WTC11 (cell line): ENCODE measurements at places on chromosomes 6 and 20.

- peak; percentile 33 for DNase-seq
These were observed 643 bp downstream of the CD24 start for GRCh38 chr6:106973836-106974335.

- no peak for DNase-seq
These were observed 121.7 kb downstream of the SYCP2 start for GRCh38 chr20:59811681-59812171.

- no peak for DNase-seq
These were observed 52.6 kb downstream of the TCP11 start for GRCh38 chr6:35088281-35089215.

- DNase-seq, result peak; percentile 50
These were observed 22.7 kb downstream of the SYNDIG1 start for GRCh38 chr20:24492031-24492607.

DNA sequence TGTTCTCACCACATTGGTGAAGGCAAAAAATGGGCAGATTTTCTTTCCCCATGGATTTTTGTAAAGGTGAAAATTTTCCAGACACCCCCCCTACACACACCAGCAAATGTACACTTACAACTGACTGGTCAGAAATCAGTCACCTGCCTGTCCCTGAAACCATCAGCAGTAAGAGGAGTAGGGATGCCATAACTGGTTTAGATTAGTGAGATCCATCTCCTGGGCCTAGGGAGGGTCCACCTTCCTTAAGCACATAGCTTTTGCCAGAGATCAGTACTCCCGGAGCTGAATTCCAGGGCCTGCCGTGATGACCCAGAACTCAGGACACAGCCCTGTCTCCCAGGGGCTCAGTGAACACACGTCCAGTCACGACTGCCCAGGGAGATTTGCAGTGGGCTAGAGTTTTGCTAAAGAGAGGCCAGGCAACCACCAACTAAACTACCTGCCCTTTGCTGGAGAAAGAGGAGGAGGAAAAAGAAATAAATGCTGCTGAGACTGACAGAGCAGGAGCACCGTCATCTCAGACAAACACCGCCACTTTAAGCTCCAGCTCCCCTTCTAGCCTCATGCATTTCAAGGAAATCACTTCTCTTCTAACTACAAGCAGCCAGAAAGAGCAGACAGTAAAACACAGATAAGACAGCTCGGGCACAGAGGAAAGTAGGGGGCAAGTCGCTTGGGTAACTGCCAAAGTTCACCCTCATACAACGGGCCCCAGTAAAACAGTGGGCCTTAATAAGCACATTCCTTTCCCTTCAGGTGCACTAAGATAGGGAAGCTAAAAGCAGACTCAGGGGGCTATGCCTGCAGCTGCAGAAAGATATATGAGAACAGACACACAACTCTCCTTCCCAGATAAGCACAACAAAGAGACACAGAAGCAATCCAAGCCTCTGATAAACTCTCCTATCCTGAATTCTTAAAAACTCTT lies 82.6 kb upstream of the SPTLC3 start:
- no peak for DNase-seq

GRCh38 chr6:44957156-44957555 lies 371.0 kb upstream of the RUNX2 start:
- no peak for DNase-seq

GRCh38 chr6:36544228-36544627 lies 3.1 kb downstream of the STK38 start:
- no peak for DNase-seq

DNA sequence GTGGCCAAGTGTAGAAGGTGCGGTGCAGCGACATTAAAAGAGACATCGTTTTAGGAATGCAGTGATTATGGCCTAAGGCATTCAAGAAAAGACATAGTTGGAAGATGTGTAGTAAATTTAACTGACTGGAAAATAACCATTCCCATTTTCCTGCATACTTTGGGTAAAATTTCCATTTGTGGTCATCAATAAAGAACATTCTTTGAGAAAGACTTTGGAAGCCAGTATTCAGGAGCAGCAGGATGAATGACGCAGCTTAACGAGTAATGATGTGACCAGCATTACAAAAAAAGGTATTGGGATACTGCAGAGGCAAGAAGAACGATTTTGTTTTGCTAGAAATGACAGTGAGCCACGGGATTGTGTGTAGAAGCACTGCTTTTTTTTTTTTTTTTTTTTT lies 7.0 kb upstream of the RWDD1 start:
- no peak for DNase-seq

DNA sequence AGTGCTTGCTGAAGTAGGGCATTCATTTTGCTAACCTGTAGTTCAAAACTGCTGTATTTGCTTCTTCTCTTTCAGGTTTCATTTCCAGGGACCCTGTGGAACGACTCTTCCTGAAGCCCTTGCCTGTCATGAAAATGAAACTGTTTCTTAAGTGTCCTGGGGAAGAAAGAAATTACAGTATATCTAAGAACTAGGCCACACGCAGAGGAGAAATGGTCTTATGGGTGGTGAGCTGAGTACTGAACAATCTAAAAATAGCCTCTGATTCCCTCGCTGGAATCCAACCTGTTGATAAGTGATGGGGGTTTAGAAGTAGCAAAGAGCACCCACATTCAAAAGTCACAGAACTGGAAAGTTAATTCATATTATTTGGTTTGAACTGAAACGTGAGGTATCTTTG lies 3.4 kb upstream of the NOL7 start:
- no peak for DNase-seq

DNA sequence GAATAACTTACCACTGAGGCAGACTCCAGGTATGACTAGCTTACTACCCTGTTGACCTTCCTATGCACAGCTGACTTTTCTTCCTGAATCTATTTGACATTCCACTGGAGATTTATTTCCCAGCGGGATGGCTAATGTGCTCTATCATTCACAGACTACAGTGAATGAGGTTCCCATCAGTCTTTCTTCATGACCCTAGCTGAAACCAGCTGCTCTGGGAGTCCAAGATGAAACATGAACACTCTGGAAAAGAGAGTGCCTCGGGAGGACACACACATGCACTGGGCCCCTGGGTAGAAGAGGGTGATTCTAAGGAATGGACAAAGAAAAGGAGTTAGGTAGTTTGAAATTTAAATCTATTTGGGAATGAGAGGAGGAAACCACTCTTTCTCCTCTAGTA lies 82.6 kb upstream of the DST start:
- DNase-seq, result no peak

- DNase-seq, result no peak
These were observed 10.8 kb upstream of the FYN start for GRCh38 chr6:111884068-111884467.

DNA sequence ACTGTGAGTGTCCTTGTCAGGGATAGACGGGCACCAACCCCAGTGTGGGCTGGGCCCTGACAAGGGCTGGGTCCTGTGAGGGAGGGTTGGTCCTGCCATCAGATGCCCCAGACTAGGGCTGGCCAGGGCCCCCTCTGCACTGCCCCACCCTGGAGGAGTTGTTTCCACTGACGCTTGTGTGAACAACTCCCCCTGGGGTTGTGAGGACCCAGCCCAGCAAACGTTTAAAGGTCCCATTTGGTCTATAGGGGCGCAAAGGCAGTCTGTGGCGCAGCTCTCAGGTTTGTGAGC lies 104.1 kb downstream of the BMP7 start:
- no peak for DNase-seq

- DNase-seq, result no peak
These were observed 51.0 kb upstream of the ADGRF1 start for GRCh38 chr6:47093169-47093568.

GRCh38 chr6:106421496-106421895 lies 61.0 kb downstream of the CRYBG1 start:
- no peak for DNase-seq

GRCh38 chr20:50392138-50392866 lies 117.9 kb upstream of the PTPN1 start:
- no peak for DNase-seq

GRCh38 chr20:1632178-1632577 lies 12.4 kb upstream of the SIRPB1 start:
- no peak for DNase-seq

- no peak for DNase-seq
These were observed 1.1 kb upstream of the CDC5L start for GRCh38 chr6:44386364-44386928.

GRCh38 chr20:49435639-49436038 lies 46.8 kb downstream of the KCNB1 start:
- DNase-seq, result no peak

- no peak for DNase-seq
These were observed 58.1 kb upstream of the SNAP91 start for GRCh38 chr6:83767033-83767432.

DNA sequence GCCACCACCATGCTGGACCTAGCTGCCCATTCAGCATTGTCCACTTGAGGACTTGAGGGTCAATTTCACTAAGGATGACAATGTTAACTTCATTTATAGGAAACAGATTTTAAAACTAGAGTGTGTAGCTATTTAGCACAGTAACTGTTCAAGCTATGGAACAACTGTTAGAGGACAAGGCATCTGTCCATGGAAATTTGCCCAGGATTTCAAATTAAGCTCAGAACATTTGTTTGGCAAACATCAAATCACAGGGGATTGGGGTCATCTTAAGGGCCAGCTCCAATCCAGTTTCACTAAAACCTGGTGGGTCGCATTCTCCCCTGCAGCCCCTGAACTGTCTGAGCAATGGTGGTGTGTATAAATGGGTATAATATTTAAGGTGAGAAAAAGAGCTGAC lies 35.1 kb downstream of the PM20D2 start:
- no peak for DNase-seq

- no peak for DNase-seq
These were observed 7.5 kb downstream of the C2 start for GRCh38 chr6:31935021-31935420.

GRCh38 chr6:79461205-79461604 lies 76.0 kb downstream of the LCA5 start:
- DNase-seq, result no peak

- no peak for DNase-seq
These were observed 113.9 kb downstream of the HFE start for GRCh38 chr6:26200918-26201721.

GRCh38 chr6:6734479-6735465 lies 146.3 kb downstream of the LY86 start:
- DNase-seq, result no peak

GRCh38 chr20:22974354-22974753 lies 60.8 kb upstream of the SSTR4 start:
- DNase-seq, result peak; percentile 41

DNA sequence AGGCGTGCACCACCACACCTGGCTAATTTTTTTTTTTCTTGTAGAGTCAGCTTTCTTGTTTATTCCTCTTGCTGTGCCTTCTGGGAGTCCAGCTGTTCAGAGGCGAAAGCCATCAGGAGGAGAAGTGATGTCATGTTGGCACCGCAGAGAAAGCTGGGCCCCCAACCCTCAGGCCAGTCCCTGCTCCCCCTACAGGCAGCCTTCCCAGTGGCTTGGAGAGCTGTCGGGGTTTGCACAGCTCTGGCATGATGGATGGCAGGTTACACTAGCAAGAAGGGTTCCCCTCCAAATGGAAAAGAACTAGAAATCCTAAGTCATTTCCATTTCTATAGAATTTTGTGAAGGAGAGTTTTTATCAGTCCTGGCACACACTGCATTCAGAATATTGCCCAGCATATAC lies 72.6 kb downstream of the C6orf52 start:
- peak; percentile 28 for DNase-seq
